ENCODE measurements at places on chromosomes 3 and 15. TPM values are rescaled to one million over a fixed set of nuclear protein-coding genes. Genes with fewer than 3 reads are reported as not detected.

EFCC1 gene
- 0.26 TPM for total RNA-seq

HRG gene
- not detected for total RNA-seq

IGSF11 gene
- not detected for total RNA-seq

ALG1L2 gene
- total RNA-seq = not detected

PEX5L gene
- not detected for total RNA-seq

LHFPL4 gene
- total RNA-seq = not detected

EFHB gene
- total RNA-seq = 0.32 TPM
